Left ventricle myocardium superior (tissue), 1 donor: ENCODE measurements at places on chromosomes 5 and 9.

DNA sequence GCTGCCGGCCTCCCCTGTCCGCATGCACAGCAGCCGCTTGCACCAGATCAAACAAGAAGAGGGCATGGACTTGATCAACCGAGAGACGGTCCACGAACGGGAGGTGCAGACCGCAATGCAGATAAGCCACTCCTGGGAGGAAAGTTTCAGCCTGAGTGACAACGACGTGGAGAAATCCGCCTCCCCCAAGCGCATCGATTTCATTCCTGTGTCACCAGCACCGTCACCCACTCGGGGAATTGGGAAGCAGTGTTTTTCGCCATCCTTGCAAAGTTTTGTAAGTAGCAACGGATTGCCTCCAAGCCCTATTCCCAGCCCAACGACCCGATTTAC, 75.3 kb downstream of the PIP5K1B start:
- no peak for DNase-seq

- no peak for DNase-seq
Observed at GRCh38 chr9:26210338-26210851, 532.2 kb upstream of the TUSC1 start.

DNA sequence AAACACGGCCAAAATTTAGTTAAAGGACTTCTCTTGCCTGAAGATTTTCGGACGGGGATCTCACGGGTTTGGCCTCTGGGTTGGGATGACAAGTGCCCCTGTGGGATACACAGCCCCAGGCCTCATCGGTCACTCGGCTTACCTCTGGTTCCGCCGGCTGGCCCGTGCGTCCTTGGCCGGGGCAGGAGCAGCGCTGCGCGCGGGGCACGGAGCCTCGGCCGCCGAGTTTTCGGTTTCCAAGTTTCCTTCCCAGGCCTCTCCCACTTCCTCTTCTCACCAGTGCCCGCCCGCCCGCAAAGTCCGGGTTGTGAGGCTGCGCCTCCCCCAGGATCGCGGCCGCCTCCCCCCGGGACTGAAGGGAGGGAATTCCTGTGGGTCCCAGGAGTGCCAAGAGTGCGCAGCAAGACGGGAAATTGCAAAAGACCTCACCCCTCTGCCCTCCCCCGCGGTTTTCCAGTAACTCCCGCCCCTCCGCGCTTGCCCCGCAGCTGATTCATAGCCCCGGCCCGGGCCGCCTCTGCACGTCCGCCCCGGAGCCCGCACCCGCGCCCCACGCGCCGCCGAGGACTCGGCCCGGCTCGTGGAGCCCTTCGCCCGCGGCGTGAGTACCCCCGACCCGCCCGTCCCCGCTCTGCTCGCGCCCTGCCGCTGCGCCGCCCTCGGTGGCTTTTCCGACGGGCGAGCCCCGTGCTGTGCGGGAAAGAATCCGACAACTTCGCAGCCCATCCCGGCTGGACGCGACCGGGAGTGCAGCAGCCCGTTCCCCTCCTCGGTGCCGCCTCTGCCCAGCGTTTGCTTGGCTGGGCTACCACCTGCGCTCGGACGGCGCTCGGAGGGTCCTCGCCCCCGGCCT, at the start of gene OSMR:
Gene OSMR (plus strand): TSS at position 487 of the 853 bp plus-strand sequence. CDS start 23,033 bp downstream, outside the sequence.
- DNase-seq, result peak; percentile 92

DNA sequence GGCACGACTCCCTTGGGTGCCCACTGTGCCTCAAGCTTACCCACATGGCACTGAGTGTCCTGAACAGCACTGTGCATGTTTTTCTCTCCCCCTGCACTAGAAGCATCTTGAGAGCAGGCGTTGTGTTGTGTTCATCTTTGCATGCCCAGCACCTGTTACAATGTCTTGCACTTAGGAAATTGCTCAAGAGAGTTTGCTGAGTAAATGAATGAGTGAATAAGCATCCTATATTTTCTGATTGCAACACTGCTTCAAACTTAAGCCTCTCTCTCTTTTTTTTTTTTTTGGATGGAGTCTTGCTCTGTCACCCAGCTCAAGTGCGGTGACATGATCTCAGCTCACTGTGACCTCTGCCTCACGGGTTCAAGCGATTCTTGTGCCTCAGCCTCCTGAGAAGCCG, 94.5 kb downstream of the LMNB1 start:
- DNase-seq, result no peak

DNA sequence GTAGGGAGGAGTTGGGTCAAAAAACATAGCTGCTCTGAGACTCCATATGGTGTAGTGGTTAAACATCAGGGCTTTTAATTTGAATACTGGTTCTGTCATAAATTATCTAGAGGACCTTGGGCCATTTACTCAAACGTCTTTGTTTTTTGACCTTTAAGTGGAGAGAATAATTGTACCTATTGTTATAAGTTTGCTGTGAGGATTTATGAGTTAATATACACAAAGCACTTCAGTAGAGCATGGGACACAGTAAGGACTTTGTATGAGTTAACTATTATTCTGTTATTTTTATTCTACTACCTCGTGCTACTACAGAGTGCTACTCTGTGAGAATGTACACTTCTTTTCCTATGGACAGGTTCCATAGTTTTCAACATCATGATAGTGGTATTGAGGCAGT, 123.7 kb upstream of the TNC start:
- DNase-seq, result no peak

- no peak for DNase-seq
Observed at GRCh38 chr9:35798658-35799374, 7.4 kb downstream of the NPR2 start.

- DNase-seq, result no peak
Observed at GRCh38 chr5:136620016-136620419, 254.7 kb upstream of the TRPC7 start.

DNA sequence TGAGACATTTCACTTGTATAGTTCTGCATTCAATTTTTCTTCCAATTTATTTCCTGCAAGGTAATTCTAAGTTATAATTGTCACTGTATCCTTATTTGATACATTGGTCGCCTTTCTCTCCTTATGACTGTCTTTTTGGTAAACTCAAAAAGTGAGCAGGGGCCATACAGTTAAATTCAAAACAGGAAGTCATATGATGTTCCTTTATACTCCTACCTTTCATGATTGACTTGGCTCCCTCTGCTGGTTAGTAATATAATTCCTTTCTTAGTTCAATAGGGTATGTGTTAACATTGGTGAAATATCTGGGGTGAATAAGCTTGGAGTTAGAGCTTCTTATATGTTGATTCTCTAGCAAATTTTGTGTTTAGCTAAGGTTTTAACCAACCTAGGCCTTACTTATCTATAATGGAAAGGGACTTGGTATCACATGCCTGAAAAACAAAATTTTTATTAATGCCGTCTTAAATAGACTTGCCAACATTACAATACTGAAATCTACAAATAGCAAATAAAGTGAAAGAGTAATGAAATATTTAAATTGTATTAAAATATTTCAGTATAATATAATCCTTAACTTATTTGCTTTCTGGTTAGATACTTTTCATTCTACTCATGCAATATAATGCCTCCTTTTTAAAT, 6.0 kb upstream of the NIPBL start:
- DNase-seq, result no peak

- no peak for DNase-seq
Observed at GRCh38 chr5:171226096-171226754, 82.8 kb upstream of the TLX3 start.

DNA sequence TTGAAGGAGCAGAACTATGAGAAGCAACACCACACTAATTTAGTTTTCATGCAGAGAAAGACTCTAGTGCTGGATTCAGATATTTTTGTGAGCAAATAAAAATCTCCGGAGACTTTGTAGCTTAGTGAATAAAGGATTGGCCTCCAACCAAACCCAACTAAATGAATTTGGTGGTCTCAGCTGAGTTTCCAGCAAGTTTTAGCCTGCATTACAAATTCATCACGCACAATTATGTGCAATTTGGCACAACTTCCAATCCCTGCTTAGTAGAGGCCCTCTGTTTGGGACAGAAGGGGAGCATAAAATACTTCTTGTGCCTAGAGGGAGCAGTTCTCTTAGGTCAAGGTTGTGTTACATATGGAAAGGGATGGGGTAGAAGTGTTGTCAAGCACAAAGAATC, 112.3 kb upstream of the ADAMTSL1 start:
- no peak for DNase-seq

GRCh38 chr5:123344816-123345426, 78.3 kb downstream of the CEP120 start:
- no peak for DNase-seq

- peak; percentile 93 for DNase-seq
Observed at GRCh38 chr5:149320791-149321330, 24.4 kb upstream of the GRPEL2 start.

GRCh38 chr5:119445544-119445943, 6.8 kb upstream of the HSD17B4 start:
- no peak for DNase-seq

DNA sequence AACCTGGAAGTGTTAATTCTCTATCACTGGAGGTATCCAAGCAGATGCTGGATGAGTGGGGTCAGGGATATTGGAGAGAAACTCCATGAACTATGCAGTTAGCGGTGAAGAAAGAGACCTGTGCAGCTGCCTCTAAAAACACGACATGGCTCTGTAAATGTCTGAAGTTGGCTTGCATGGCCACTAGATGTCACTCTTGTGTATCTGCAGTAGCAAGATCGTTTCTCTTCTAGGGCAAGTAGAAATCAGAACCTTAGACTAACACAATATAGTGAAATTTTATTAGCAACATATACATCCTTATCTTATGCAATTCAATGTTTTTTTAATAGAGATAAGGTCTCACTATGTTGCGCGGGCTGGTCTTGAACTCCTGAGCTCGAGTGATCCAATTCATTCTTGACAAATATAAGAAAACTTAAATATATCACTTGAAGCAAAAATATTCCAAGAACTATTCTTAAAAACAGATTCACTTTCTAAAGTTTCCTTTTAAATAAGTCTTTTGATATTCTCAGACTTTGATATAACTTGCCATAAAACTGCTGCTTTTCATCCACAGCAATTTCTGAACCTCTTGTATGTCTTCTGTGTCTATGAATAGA, 2.9 kb downstream of the OR2S2 start:
- DNase-seq, result no peak

DNA sequence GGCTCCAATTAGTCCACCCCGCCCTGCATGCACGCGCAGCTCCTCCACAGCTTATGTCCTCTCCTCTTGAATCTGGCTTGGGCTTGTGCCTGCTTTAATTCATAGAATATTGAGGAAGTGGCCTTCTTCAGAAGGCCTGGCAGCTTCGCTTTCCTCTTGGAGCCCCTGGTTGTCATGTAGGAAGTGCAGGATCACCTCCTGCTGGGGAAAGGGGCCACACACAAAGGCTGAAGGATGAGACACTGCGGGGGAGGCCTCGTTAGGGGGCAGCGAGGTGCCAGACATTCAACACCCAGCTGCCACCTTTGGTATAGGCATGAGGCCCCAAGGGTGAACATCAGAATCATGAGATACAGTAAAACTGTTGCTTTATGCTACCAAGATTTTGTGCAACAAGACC, 2.7 kb upstream of the CNOT6 start:
- no peak for DNase-seq

DNA sequence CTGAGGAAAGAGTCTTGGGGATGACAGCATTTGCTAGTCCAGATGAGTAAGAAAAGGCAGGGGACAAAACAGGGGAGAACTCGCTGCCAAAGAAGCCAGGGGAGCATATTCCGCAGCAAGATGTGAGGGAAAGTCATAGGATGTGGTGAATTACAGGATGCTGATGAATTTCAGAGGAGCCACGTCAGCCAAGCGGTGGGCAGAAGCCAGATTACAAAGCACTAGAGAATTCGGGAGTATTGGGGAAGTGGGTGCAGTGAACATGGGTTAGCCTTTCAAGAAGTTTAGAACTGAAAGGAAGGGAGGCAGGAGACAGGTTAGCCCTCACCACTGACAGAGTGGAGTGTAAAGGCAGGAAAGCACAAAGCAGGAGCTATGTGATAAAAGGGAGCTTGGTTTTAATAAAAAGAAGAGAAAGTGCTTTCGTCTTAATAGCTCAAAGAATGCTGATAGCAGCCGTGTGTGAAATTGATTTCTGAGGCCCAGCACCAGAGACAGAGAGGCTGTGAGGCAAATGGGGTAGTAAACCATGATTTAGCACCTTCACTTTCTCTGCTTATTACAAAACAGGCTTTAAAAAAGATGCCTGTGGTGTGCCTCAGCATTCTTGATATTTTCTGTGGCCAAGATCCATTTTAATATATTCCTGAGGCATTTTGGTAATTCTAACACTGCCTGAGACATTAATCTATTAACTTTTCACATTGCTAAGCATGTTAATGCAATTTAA, 16.9 kb downstream of the ADAMTSL1 start:
- DNase-seq, result no peak

DNA sequence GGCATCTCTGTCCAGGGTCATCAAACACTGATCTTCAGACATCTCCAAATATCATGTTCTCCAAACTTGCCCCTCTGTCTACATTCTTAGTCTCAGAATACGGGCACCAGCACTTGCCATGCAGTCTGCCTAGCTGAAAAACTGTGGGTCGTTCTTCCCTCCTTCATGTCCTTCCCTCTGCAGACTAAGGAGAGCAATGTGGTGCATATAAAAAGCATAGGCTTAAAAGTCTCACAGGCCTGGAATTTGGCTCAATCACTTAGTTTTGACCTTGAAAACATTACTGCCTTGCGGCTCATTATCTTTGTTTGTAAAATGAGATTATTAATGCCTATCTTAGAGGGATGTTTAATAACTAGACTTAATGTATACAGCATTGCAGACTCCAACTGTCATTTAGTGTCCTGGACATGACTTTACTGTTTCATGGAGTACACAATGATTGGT, 362.8 kb downstream of the NPR3 start:
- DNase-seq, result no peak

- no peak for DNase-seq
Observed at GRCh38 chr9:79501546-79501945, 70.2 kb upstream of the TLE4 start.

- DNase-seq, result no peak
Observed at GRCh38 chr5:90680921-90681563, 122.4 kb downstream of the ADGRV1 start.

DNA sequence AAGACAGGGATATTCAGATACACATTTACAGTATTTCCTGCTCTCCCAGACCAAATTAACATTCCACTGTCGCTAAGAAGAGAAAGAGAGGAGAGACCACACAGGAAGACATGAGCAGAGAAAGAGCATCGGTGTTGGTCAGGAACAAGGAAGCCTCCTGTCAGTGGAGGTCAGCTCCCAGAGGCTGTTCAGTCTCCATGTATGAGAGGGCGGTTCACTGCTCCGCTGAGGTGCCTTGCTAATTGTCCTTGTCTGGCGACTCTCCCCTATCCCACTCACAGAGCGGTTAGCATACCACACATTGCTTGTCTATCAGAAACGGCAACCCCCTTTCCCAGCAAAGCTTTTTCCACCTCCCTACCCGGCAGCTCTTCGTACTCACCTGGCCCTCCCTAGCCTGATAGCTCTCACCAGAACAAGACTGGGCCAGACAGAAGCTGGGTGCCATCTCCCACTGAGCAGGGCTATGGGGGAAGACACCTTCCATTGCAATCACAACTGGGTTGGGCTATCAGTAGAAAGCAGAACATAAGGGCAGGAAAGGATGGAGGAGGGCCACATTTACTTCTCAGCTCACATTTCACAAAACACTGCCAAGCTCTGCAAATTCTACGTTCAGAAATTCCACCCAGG, 58.6 kb upstream of the LMNB1 start:
- no peak for DNase-seq
